LHCN-M2 (cell line): ENCODE measurements at places on chromosomes 7 and 10. TPM values are rescaled to one million over a fixed set of nuclear protein-coding genes. Genes with fewer than 3 reads are reported as not detected.

GRCh38 chr10:74901301-74901700, 74.9 kb downstream of the KAT6B start:
- no peak for DNase-seq

Gene FXYD4
- not detected in 2 replicates for total RNA-seq

Gene KLHDC10
- 18.6 and 22.8 TPM in 2 replicates for total RNA-seq

DNA sequence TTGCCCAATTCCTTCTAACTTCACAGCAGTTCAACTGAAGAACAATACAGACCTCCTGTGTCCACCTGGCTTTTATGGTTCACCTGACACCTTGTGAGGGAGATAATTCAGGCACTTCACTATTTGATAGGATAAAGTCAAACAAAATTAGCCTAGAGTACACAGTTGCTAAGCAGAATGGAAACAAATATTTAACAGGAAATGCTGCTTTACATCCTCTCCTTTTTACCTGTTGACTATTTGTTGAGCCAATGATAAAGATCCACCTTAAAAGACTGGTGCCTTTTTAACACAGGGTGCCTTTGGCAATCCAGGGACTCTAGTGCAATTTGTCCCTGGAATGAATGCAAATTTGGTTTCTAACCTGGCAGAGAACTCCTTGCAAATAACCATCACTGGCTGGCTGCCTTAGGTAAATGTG, 39.8 kb downstream of the ITPRID1 start:
- no peak for DNase-seq

Gene CFAP70
- 0.45 and 0.46 TPM in 2 replicates for total RNA-seq

Gene PRSS37
- not detected in 2 replicates for total RNA-seq
